ENCODE measurements at places on chromosomes 4 and X.

DNA sequence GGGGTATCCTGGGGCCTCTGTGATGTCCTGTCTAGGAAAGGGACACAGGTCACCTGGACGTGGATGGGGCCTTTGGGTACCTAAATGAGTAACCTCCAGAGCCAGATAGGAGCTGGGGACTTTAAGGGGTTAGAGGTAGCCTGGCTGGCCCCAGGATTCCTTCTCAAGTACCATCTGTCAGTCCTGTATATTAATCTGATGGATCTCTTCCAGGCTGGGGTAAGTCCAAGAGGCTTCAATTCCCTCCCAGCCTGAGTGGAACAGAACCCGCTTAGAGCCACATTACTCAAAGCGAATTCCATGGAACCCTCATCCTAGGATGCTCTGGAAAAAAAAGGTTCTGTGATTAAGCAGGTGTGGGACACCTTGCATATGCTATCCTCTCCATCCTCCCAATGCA is 24.8 kb upstream of the MAP3K15 start:
- DNase-seq: no peak

- DNase-seq: no peak
Observed at GRCh38 chr4:102787096-102787881, 26.5 kb upstream of the MANBA start.

DNA sequence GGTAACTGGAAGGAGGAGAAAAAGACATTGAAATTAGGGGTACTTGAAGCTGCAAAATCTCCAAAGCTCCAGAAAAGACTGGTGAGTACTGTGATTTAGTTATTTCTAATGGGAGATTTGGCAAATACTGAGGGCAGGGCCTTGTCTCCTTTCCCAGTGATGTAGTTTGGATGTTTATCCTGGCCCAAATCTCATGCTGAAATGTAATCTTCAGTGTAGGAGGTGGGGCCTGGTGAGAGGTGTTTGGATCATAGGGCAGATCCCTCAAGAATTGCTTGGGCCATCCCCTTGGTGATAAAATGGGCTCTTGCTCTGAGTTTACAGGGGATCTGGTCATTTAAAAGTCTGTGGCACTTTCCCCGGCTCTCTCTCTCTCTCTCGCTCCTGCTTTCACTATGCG is 33.1 kb upstream of the GK start:
- no peak for DNase-seq

DNA sequence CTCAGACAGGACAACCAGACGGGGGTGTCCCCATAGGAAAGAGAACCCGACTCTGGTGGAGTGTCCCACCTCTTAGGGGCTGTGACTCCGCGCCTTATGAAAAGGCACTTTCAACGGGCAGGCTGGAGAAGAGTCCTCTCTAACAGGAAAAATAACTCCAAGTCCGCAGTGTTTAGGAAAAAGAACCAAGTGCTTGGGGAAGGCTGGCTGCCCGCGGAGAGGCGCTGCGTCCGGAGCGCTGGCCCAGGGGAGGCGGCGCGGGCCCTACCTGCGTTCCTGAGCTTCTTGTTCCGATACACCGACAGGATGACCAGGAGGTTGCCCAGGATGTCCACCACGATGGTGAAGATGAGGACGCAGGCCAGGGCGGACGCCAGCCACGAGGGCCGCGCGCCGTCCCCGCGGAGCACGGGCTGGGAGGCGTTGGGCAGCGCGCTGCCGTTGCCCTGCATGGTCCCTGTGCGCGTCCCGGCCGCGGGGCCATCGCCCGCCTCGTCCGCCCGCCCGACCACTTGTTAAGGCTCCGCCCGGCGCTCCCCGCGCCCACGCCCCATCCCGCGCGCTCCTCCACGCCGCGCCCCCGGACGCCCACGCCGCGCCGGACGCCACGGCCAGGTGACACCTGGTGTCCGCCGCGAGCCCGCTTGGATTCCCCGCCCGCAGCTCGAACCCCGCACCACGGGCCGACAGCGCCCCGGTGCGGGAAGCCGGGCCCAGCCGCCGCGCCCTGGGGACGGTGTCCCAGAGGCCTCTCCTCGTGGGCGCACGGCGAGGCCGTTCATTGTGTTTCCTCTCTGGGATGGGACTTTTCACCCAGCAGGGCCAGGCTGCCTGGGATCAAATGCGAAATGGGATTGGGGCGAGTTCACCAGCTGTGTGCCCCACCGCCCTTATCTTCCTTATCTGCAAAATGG is at the start of gene MTNR1A:
Gene MTNR1A, minus strand, starts transcription at position 654 of the 914 bp plus-strand sequence. Its CDS starts 202 bp downstream, at position 452.
- no peak for DNase-seq

- no peak for DNase-seq
Observed at GRCh38 chr4:41216294-41217019, 2.1 kb upstream of the APBB2 start.

DNA sequence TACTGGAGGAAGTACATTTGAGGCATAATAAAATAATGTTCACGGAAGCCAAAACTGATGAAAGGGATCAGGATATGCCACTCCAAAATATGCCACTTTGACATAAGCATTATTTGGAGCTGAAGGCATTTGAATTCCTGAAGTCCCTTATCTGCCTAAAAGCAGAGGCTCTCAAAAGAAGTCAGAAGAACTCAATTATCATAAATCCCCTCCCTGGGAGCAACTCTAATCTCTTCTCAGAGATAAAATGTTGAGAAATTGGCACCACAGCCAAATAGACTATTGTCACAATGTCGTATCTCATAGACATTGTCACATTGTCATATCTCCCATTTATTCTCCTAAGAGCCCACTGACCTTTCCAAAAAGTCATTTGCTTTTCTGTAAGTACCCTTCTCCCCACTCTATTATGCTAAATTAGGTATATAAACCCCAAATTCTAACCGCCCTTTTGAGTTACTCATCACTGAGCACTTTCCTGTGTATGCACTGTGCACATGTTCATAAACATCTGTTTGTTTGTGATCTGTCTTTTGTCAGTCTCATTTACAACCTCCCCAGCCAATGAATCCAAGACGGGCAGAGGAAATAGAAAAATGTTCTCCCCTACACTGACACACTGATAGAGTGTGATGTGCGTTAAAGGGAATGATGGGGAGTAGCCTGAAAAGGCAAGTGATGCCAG is 78.5 kb upstream of the NAF1 start:
- DNase-seq: no peak
